ENCODE measurements at places on chromosomes 12 and 14.

DNA sequence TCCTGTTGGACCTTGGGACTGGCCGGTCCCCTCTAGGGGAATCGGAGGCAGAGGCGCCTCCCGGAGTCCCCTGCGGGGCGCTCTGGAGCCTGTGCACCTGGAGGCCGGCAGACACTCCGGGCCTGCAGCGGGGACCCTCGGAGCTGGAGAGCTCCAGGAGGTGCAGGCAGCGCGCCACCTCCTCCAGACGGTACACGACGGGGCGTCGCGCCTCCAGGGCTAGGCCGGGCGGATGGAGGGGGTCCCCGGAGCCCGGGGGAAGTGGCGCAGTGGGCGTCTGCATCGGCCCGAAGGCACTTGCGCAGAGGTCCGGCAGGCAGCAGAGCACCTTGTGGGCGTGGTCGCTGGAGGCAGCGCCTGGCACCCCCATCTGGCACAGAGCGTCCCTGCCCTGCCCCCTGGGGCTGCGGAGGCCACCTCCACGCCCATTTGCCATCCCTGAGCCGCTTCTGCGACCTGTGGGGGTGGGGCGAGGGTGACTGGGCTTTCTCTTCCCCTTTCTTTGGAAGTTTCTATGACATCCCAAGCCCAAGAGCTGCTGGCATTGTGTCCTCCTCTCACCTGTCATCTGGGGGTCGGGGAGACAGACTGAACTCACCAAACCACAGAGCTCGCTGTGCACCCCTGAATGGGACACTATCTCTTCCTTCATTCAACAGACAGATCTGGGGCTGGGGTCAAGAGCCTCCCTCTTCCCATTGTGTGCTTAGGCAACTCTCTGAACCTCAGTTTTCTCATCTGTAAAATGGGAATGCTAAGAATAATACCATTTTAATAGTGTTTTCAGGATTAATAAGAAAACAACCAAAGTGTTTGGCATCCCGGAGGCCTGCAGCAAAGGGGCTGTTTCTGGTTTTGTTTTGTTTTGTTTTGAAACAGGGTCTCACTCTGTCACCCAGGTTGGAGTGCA is 37.5 kb upstream of the CORO1C start:
- DNase-seq: no peak

DNA sequence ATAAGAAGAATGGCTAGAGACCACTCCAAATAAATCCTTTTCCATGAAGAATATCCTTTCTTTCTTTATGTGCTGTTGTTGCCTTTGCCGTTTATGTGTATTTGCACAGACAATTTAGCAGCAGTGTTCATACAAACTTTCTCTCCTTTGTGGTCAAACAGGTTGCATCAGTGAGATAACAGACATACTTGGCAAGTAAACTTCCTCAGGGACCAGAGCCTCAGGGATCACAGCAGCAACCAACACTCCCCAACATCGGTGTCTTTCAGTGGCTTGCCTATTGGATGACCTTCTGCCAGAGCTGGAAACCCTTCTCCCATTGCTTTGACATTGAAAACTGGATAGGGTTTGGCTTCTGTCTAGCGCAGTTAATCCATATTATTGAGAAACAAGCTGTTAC is 252.2 kb downstream of the BTG1 start:
- no peak for DNase-seq

GRCh38 chr14:98622208-98623051 is 649.6 kb downstream of the BCL11B start:
- no peak for DNase-seq

DNA sequence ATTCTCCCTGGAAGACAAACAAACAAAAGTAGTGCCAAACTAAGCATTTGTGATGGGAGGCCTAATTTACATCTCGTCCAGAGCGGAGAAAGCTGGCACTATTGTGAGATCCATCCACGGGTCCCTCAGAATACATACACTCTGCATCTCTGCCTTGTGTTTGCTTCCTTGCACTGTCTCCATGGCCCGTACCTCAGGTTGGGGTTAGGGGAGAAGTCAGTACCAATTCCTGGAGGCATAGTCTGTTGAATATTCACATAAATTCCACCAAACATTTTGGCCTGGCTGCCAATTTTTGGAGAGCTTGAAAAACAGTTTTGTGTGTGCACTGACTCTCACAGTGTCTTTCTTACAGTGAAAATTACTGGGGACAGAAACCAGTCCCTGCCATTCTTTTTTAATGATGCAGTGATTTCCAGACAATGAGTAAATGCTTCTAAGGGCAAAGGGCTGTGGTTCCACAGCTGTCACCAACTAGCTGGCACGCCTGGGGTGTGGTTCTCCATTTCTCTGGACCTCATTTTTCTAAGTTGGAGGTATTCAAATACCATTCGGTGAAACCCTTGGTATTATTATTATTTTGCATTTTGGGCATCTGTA is 119.7 kb upstream of the HIF1A start:
- DNase-seq: no peak

DNA sequence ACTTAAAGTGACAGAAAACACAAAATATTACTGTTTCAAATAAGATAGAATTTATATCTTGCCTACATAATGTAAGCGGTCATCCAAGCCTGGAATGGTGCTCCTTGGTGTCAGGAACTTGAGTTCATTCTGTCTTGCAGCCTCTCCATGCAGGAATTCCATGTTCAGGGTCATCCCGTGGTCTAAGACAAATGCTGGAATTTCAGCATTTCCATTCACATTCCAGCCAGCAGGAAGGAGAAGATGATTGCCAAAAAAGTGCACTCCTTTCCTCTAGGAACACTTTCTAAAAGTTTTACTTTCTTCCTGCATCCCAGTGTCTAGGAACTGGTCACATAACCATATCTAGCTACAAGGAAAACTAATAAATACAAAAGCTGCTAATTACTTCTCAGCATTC is 106.3 kb downstream of the PTPRO start:
- DNase-seq: no peak

DNA sequence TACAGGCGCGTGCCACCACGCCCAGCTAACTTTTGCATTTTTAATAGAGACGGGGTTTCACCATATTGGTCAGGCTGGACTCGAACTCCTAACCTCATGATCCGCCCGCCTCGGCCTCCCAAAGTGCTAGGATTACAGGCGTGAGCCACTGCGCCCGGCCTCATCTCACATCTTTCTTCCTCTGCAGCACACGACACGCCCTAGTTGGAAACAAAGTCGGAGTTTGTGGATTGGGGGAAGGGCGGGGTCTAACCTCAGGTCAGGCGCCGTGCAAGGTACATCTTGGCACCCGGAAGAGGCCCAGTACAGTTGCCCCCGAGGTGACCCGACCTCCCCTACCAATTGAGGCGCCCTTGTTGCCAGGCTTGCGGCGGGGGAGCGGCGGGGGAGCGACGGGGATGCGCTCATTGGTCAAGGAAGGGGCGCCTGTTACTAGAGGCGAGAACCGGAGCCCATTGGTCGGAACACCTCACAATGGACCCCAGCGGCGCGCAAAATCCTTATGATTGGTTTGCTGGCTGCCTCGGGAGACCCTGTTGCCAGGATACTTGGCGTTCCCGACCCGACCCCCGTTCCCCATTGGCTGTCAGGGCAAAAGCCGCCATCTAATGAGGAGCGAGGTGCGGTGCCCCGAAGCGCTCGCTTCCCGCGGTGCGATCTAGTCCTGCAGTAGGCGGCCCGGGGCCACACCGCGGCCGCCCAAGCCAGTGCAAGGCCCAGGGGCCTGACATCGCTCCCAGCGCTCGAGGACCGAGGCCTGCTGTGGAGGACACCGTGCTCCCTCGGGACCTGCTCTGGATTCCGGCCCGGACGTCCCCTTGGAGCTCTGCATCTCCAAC is at the start of gene REC8:
REC8 (plus strand) TSS at position 659 of the 839 bp plus-strand sequence. CDS start 473 bp downstream, outside the sequence.
- peak; percentile 99 for DNase-seq

DNA sequence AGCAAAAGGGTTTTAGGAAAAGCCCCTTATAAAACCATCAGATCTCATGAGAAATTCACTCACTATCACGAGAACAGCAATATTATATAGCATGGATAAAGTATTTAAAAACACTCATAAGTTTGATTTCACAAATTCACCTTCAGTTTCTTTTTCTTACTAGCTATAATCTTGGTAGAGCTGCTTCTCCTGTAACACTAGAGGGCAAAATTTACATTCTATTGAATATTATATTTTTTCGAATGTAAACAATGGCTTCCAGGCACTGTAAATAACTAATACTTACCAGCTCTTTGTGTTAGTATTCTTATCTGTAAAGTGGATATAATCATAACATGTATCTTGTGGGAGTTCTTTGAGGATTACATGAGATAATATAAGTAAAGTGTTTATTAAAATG is 259.6 kb downstream of the CCER1 start:
- DNase-seq: no peak

DNA sequence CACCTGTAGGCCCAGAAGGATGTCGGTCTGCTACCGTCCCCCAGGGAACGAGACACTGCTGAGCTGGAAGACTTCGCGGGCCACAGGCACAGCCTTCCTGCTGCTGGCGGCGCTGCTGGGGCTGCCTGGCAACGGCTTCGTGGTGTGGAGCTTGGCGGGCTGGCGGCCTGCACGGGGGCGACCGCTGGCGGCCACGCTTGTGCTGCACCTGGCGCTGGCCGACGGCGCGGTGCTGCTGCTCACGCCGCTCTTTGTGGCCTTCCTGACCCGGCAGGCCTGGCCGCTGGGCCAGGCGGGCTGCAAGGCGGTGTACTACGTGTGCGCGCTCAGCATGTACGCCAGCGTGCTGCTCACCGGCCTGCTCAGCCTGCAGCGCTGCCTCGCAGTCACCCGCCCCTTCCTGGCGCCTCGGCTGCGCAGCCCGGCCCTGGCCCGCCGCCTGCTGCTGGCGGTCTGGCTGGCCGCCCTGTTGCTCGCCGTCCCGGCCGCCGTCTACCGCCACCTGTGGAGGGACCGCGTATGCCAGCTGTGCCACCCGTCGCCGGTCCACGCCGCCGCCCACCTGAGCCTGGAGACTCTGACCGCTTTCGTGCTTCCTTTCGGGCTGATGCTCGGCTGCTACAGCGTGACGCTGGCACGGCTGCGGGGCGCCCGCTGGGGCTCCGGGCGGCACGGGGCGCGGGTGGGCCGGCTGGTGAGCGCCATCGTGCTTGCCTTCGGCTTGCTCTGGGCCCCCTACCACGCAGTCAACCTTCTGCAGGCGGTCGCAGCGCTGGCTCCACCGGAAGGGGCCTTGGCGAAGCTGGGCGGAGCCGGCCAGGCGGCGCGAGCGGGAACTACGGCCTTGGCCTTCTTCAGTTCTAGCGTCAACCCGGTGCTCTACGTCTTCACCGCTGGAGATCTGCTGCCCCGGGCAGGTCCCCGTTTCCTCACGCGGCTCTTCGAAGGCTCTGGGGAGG is at the start of gene LTB4R:
LTB4R (plus strand) TSS at position 857 of the 959 bp plus-strand sequence. CDS start 4,150 bp downstream, outside the sequence.
- DNase-seq: no peak

- DNase-seq: no peak
These were observed at the start of gene TXNRD1 for GRCh38 chr12:104215638-104216297. Gene TXNRD1, plus strand, starts transcription at chr12:104215779. Its CDS starts 24 bp downstream, at chr12:104215803.

DNA sequence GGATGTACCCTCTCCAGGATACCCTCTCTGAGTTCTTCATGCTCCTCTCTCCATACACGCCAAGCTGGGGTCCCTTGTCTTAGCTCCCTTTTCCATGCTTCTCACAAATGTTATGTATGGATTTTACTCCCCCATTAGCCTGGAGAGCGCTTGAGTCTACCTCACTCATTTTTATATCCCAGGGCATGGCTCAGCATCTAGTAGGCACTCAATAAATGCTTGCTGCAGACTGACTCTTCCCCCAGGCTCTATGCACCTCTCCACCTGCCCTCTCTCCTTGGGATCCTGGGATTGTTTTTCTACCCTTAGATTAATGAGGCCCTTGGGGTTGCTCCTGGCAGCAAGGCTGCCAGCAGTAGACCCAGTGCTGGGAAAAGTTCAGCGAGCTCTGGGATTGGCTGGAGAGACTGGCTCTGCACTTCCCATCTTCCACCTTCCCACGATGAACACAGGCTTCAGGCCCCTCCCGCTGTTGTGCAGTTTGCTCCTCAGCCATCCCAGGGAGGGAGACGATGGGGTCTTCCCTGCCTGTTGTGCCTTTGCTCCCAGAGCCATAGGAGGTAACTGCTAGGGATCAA is 2.2 kb downstream of the NRIP2 start:
- DNase-seq: no peak

GRCh38 chr14:20652996-20653975 is 11.8 kb upstream of the OR6S1 start:
- DNase-seq: no peak

GRCh38 chr14:76456200-76456599 is 80.3 kb downstream of the ESRRB start:
- peak; percentile 54 for DNase-seq

DNA sequence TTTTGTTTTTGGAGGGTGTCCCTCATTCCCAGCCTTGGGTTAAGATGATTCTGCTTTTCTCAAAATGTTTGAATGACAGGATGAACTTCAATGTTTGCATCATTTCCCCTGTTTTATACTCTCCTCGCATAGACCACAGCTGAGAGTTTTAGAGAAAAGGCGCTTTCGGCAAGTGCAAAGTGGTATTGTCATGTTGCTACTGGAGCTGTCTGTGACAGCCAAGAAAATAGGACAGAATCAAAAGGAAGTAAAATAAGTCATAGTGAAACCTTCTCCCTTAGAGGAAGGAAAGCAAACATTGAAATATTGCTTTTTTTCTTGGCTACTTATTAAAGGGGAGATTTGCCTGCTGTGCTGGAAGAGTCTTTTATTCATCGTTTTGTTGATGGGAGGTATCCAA is 33.5 kb upstream of the ARHGAP5 start:
- peak; percentile 16 for DNase-seq

- no peak for DNase-seq
These were observed 13.5 kb downstream of the TBPL2 start for GRCh38 chr14:55426891-55427290.

GRCh38 chr12:48993787-48994186 is 5.4 kb downstream of the DDN start:
- DNase-seq: no peak

DNA sequence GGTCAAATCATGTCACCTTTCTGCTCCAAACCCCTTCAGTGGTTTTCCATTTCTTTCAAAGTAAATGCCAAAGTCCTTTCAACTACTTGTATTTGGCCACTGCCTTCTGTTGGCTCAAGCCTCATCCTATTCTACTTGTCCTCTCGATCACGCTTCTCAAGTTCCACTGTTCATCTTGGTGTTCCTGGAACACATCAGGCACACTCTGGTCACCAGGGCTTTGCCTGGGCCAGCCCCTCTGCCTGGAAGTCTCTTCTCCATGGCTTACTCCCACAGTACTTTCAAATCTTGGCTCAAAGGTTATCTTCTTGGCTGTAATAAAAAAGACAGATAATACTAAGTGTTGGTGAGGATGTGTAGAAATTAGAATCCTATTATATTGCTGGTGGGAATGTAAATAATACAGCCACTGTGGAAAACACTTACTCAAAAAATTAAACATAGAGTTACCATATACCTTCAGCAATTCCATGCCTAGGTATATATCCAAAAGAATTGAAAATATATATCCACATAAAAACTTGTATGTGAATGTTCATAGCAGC is 17.3 kb upstream of the PPFIBP1 start:
- no peak for DNase-seq

DNA sequence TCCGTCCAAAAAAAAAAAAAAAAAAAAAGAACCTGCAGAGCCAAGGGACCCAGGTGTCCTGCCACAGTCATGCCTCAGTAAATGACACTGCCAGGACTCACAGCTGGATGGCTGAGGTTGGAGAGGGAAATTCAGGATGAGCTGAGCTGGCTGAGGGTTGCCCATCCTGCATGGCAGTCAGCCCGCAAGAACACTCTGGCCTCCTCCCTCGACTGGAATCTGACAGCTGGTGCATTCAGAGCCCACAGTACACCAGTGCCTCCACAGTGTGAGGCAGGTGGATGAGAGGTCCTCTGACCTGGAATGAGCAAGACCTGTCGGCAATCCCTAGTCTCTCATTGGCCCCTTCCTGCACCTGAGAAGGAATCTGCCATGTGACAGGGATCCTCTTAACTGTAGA is 74.4 kb upstream of the GPR68 start:
- DNase-seq: no peak

All from NCI-H1105 treated with DMSO at 0.1 percent for 48 hours (cell line).